DMS153 (cell line): ENCODE measurements at places on chromosomes 6 and 20.

GRCh38 chr6:23245572-23245971, 676.2 kb downstream of the HDGFL1 start:
- no peak for DNase-seq

- no peak for DNase-seq
These were observed 5.5 kb downstream of the PTGIS start for GRCh38 chr20:49562311-49563014.

- DNase-seq = no peak
These were observed 47.6 kb downstream of the EPHA7 start for GRCh38 chr6:93371756-93372155.

DNA sequence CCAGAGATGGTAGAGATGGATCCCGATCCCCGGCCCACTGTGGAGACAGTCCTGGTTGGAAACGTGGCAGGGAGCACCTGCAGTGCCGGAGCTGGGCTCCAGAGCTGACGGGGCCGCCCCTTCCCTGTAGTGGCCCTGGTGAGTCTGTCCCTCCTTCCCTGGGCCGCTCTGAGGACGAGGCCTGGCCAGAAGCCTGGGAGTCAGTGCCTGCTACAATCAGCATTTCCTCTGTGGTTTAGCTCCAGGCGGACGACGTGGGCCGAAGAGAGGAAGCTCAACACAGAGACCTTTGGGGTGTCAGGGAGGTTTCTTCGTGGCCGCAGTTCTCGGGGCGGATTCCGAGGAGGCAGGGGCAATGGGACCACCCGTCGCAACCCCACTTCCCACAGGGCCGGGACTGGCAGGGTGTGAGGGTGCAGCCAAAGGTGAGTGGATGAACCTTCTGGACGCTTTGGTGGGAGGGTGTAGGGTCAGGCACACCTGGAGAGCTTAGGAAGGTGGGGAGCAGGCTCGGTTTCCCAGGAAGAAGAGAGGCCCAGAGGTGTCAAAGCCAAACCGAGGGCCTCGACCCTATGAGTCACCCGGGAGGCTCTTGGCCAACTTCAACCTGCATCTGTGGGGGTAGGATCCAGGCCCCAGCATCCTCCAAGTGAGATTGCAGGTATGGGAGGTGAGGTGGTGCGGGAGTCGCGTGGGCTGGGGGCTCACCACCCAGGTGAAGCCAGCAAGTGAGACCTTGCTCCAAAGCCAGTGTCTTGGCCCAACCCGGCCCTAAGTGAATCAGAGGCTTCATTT, 9.9 kb downstream of the PSMA7 start:
- DNase-seq = no peak

DNA sequence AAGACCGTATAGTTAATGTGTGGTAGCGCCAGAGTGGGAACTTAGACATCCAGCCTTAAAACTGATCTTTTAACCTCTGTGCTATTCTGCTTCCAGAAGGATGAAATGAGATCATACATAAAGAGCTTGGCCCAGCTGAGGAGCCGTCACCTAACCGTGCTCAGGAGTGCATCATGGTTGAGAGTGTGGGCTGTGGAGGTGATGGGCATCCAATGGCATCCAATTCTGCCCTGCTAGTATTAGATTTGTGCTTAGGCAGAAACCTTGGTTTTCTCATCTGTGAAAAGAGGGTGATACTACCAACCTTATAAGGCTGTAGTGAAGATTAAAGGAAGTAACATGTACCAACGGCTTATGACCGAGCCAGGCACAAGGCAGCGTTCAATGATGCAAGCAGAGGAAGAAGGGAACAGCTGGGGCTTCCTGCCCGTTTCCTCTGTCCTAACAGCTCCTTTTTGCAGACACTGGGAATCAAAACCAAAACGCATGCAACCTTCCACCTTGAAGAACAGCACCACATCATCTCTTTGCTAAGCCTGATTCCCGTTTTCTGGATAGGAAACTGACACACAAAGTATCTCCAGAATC, 1.3 kb downstream of the SLC22A16 start:
- no peak for DNase-seq

GRCh38 chr6:12618296-12618695, 98.3 kb upstream of the PHACTR1 start:
- DNase-seq = no peak

GRCh38 chr6:100726666-100727065, 154.5 kb downstream of the ASCC3 start:
- DNase-seq = no peak
